ENCODE measurements at places on chromosomes 12 and 14.

DNA sequence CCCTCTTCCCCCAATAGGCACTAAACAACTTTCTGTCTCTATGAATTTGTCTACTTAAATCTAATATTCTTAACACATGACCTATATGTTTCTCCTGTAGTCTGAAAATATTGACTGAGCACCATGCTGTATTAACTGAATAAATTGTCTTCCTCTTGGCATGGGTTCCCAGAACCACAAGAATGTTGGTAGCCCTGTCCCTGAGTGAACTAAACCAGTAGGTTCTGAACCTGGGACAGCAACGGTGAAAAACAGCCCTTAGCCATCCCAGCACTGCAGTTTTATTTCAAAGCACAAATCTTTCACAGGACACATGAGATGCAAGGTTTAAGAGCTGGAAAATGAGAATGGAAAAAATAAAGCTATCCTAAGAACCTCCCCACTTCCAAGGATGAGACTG lies 20.4 kb upstream of the HSP90B1 start:
- DNase-seq = peak; percentile 33

GRCh38 chr12:118980407-118981014 lies 830 bp upstream of the SRRM4 start:
- DNase-seq = no peak

- DNase-seq = no peak
Observed at GRCh38 chr14:104967386-104968152, 10.6 kb downstream of the AHNAK2 start.

- DNase-seq = peak; percentile 72
Observed at GRCh38 chr12:58529114-58529665, 391.1 kb downstream of the LRIG3 start.

- no peak for DNase-seq
Observed at GRCh38 chr12:103469719-103470118, 26.0 kb downstream of the C12orf42 start.

DNA sequence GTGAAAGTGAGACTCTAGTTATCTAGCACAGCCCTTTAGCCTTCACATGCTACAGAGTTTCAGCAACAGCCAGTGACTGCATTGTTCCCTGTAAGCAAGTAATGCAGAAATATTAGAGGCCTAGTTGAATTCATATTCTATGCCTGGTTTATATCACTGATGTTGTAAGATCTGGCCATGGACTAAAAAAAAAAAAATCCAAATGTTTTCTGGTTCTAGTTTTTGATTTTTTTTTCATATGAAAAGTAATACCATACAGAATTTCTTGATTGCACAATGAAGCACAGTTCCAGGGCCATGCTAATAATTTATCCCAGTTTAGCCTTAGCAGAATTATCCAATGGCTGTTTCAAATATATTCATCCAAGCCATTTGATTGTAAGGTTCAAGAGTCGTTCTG lies 341.5 kb upstream of the DDHD1 start:
- DNase-seq = no peak

DNA sequence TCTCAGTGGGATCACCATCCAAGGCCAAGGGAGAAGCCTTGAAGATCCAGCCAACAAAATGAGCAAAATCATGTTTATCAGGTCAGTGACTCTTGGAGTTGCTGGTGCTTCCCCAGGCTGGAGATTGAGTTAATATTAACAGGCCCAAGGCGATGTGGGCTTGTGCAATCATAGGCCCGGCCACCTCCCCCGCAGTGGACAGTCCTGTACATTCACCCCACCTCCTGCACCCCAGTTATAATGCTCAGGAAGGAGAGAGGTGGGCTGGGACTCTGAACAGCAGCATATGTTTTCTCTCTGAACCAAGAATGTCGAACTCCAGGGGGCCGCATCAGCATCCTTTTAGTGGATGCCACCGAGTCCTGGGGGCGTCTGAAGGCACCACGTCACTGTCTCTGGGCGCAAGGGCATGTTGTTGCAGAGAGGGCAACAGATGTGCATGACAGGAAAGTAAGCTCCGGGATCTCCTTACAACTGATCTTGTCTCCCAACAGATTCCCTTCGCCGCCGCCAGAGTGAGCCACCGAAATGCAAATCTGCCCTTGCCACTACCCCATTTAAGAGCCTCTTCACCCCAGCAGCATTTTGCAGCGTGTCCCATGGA lies 32.2 kb upstream of the SERPINA6 start:
- peak; percentile 41 for DNase-seq

DNA sequence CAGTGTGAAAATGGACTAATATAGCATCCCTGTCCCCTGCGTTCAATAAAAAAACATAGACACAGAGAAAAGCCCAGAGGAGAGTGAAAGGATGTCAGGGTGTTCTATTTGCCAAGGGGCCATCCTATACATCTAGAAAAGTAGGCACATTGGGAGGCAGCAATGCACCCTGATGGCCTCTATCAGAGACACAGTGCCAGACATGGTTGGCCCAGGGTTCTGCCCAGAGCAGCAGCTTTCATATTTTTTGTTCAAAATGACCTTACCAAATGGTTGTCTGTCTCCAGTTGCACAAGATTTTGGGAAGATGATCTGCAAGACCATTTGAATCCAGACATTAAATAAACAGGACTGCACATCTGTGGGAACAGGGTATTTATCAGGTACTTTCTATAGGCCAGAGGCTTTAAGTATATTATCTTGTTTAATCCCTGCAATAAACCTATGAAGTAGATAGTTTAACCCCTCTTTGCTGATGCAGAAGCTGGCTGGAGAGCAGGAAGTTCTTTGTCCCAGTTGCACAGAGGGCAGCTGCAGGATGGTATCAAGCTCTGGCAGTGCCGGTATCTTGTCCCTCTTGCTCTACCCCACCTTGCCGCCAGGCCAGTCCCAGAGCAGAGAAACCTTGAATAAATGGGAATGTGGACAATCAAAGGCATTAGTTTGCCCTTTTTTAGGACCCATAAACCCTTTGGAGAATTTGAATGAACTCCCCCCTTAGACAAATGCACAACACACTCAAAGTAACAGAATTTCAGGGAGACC lies 171.8 kb upstream of the PWP1 start:
- DNase-seq = no peak

- no peak for DNase-seq
Observed at GRCh38 chr14:61654026-61654425, 41.3 kb upstream of the HIF1A start.

DNA sequence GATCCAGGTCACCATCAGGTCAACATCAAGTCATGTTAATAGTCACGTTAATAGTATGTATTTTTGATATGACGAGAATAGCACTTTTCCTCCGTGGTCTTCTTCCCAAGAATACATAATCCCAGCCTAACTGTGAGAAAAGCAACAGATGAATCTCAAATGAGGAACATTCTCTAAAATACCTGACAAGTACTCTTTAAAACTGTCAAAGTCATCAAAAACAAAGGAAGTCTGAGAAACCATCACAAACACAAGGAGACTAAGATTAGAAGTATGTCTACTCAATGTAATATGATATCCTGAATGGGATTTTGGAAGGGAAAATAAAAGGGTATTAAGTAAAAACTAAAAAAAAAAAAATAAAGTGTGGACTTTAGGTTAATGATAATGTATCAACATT lies 36.8 kb upstream of the GLIPR1 start:
- DNase-seq = no peak
